ENCODE measurements at places on chromosomes 3 and 15.

DNA sequence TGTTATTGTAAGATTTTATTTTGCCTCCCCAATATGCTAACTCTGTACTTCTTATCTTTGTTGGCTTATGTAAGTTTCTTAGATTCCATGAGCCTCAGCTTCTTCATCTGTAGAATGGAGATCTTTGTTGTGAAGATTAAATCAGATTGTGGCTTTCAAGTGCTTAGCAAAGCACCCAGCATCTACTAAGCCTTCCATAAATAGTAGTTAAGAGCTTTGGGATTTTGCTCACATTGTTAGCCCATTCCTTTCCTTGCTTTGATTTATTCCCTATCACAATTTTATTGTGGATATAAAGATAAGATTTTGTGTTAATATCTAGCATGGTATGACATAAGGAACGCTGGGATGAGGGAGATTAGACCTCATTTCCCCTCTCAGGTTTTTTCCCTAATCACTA lies 501.4 kb downstream of the PYDC2 start:
- no peak overlapping the region for H3K4me3 ChIP-seq
- H3K27me3 ChIP-seq = no peaks in the 10 kb centered on the region
- H3K27ac ChIP-seq = no peak overlapping the region
- no peaks in the 10 kb centered on the region for H3K36me3 ChIP-seq
- peaks cover 12% of the 10 kb centered on the region for H3K4me1 ChIP-seq

DNA sequence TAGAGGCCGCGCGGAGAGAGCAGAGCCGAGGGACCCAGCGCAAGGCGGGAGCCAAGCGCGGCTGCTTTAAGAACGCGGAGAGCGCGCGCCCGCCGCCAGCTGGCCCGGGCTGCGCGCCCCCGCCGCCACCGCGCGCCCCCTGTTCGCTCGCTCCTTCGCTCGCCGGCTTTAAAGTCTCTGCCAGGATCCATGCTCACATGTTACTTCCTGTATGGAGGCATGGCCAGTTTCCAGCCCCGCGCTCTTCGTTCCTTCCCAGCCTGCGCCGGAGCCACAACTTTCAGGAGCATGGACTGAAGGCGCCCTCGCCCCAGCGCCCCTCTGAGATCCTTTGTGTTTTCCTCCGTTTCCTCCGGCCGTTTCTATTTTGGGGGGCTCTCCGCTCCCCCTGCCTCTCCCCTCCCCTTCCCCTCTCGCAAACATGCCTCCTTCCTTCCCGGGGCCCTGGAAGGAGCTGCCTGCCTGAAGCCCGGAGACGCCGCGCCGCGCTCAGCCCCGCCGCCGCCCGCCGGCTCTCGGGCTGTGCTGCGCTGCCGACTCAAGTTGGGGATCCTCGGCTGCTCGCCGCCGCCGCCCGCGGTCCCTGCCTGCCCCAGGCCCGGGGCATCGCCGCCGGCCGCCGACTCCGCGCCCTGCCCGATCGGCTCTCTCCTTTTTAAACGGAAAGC lies at the start of gene PTPRG:
TSS of gene PTPRG (plus strand) at position 198 of the 668 bp plus-strand sequence. CDS start 717 bp downstream, outside the sequence.
- no peaks in the 10 kb centered on the region for H3K27me3 ChIP-seq
- peaks cover 13% of the 10 kb centered on the region for H3K4me1 ChIP-seq
- no peaks in the 10 kb centered on the region for H3K36me3 ChIP-seq
- peak; percentile 83 for DNase-seq
- H3K27ac ChIP-seq = peak within 1 kb of the TSS; percentile 92
- H3K4me3 ChIP-seq = peak within 1 kb of the TSS; percentile 94

DNA sequence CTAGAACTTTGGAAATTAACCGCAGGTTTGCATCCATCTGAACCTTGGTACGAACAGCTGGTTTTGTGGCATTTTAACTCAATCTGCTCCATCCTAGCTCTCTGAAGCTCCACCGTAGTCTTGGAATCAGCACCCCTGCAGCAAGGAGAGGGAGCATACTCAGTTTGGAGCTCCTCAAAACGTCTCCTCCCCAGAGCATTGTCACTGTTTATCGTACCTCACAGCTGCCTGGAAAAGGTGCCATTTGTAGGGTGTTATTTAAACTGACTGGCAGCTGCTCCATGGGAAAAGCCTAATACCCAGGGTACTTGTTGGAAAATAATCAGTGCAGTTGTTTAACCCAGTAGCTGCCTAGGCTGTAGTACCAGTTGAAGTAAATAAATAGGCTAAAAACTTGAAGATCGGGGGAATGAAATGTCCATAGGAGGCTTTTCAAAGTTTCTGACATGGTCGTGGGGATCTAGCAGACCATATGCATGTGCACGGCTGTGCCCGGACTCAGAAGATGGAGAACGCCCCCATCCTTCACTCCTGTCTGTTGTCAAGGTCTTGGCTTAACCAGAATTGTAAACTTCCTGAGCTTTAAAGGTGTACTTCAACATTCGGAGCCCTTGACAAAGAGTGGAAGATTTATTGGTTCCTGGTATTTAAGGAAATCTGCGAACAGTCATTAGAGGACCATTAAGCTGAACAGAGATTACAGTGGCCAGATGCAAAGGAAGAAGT lies 43.9 kb downstream of the GHSR start:
- DNase-seq = no peak
- no peaks in the 10 kb centered on the region for H3K36me3 ChIP-seq
- H3K27ac ChIP-seq = no peak overlapping the region

DNA sequence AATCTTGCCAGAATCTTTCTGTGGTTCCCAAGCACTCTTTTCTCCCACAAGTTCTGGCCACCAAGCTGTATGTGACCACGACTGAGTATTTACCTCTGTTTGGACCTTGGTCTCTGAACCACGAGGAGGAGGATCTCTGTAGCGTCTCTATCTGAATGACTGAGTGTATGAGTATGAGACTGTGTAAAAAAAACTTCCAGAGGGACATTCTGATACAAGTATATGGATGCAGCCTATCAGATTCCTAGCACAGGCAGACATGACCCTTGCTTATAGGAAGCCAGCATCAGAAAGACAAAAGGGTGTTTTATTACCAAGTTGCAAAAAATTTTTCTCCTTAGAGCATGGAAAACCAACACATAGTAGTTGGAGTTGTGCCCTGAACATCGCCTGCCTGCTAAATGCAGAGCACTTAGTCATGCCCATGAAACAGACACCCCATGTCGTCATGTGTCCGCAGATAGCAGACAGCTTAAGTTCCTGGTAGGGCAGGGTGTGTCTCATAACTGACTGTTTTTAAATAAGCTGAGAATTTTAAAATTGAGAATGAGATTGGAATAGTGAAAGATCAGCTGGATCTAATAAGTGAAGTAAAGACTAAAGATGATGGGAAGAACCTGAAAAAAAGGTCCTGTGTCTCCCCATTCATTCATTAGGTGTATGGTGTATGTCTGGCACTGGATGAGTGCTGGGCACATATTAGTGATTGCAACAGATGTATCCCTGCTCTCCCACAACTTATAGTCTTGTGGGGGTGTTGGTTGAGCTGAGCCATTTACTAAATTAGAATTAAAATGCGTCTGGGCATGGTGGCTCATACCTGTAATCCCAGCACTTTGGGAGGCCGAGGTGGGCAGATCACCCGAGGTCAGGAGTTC lies 30.9 kb downstream of the DAG1 start:
- H3K36me3 ChIP-seq = no peaks in the 10 kb centered on the region
- H3K4me1 ChIP-seq = no peaks in the 10 kb centered on the region
- no peak overlapping the region for H3K4me3 ChIP-seq
- no peak overlapping the region for H3K27ac ChIP-seq
- DNase-seq = no peak

DNA sequence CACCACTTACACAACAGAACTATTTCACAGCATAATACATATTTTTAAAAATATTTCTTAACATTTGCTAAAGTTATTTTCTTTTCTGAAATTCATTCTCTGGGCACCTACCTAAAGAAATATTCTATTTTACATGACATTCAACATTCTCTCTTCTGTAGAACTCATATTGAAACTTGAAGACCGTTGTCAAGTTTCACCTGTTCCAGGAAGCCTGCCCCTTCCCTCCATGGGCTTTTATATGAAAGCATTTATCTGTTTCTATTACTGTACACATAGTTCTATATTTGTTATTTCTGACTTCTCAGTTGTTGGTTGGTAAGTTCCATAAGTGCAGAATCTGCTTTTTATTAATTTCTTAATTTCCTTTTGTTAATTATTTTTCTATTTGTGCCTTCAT lies 204.3 kb upstream of the ALCAM start:
- no peak for DNase-seq
- no peak overlapping the region for H3K27ac ChIP-seq
- H3K27me3 ChIP-seq = no peaks in the 10 kb centered on the region

DNA sequence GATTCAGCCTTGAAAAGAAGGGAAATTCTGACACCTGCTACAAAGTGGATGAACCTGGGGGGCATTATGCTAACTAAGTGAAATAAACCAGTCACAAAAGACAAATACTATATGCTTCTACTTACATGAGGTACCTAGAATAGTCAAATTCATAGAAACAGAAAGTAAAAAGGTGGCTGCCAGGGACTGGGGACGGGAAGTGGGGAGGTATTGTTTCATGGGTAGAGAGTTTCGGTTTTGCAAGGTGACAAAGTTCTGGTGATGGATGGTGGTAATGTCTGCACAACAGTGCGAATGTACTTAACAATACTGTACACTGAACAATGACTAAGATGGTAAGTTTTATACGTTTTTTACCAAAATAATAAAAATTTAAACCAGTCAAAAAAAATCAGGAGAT lies 4.8 kb downstream of the IDH2 start:
- no peaks in the 10 kb centered on the region for H3K36me3 ChIP-seq
- no peak overlapping the region for H3K27ac ChIP-seq
- H3K4me1 ChIP-seq = peaks cover 5% of the 10 kb centered on the region
- no peak for DNase-seq

DNA sequence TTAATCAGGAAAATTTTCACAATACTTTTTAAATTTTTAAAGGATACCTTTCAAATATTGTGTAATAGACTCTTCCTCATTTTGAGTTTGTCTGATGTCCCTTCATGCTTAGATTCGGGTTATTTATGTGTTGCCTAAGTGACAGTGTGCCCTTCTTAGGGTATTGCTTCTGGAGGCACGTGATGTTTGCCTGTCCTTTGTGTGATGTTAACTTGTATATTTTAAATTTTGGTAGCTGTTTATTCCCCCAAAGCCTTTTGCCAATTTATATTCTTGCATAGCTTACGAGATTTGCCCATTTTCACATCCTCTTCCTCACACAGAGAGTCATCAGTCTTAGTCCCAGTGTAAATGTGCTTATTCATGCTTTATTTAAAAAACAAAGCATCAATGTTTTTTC lies 433.1 kb downstream of the EPHB1 start:
- no peak overlapping the region for H3K4me3 ChIP-seq
- no peak for DNase-seq
- no peaks in the 10 kb centered on the region for H3K27me3 ChIP-seq
- H3K27ac ChIP-seq = no peak overlapping the region
- no peaks in the 10 kb centered on the region for H3K36me3 ChIP-seq
- H3K4me1 ChIP-seq = peaks cover 3% of the 10 kb centered on the region

- no peak for DNase-seq
- H3K27ac ChIP-seq = no peak overlapping the region
- peaks cover 10% of the 10 kb centered on the region for H3K4me1 ChIP-seq
- peaks cover 18% of the 10 kb centered on the region for H3K27me3 ChIP-seq
Measured at GRCh38 chr15:89662893-89663626, 7.8 kb upstream of the KIF7 start.

DNA sequence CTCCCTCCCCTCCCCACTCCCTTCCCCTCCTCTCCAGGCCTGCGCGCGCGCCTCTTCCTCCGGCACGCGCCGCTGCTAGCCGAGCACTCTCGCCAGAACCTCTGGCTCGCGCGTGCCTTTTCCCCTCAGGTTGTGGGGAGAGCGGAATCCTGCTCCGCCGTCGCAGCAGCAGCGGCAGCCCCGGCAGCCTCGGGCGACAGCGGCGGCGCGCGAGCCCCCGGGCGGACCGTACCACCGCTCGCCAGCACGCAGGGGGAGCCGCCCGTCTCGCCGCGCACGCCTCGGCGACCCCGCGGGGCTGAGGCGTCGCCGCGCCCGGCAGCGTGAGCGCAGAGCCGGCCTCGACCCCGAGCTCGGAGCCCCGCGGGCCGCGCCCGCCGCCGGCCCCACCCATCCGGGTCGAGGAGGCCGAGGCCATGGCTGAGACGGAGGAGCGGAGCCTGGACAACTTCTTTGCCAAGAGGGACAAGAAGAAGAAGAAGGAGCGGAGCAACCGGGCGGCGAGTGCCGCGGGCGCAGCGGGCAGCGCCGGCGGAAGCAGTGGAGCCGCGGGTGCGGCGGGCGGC lies at the start of gene CDV3:
TSS of gene CDV3 (plus strand) at position 58 of the 566 bp plus-strand sequence. CDS start at position 417, 359 bp downstream.
- H3K27me3 ChIP-seq = no peaks in the 10 kb centered on the region
- H3K4me1 ChIP-seq = no peaks in the 10 kb centered on the region
- H3K36me3 ChIP-seq = peaks cover 33% of the 10 kb centered on the region
- DNase-seq = no peak
- peak within 1 kb of the TSS; percentile 86 for H3K4me3 ChIP-seq
- H3K27ac ChIP-seq = peak within 1 kb of the TSS; percentile 93

GRCh38 chr3:116191409-116191808 lies 253.9 kb downstream of the LSAMP start:
- H3K4me1 ChIP-seq = no peaks in the 10 kb centered on the region
- H3K27ac ChIP-seq = no peak overlapping the region
- H3K4me3 ChIP-seq = no peak overlapping the region
- no peaks in the 10 kb centered on the region for H3K27me3 ChIP-seq
- H3K36me3 ChIP-seq = no peaks in the 10 kb centered on the region

DNA sequence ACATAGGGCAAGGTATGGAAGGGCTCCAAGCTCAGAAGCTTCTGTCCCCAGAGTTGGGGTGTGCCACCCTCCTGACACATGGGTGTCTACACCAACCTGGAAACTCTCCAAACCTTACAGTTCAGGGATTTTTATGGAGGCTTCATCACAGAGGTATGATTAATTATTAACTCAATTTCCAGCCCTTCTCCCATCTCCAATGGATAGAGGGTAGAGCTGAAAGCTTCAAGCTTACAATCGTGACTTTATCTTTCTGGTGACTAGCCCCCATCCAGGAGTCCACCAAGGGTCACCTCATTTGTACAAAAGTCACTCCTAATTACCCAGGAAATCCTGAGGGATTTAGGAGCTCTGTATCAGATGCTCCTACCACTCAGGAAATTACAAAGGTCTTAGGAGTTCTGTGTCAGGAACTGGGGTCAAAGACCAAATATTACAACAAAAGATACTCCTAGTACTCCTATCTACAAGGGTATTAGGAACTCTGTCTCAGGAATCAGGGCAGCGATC lies 62.7 kb downstream of the TFDP2 start:
- H3K27ac ChIP-seq = no peak overlapping the region
- no peak overlapping the region for H3K4me3 ChIP-seq
- no peaks in the 10 kb centered on the region for H3K36me3 ChIP-seq
- H3K27me3 ChIP-seq = no peaks in the 10 kb centered on the region
- no peak for DNase-seq

DNA sequence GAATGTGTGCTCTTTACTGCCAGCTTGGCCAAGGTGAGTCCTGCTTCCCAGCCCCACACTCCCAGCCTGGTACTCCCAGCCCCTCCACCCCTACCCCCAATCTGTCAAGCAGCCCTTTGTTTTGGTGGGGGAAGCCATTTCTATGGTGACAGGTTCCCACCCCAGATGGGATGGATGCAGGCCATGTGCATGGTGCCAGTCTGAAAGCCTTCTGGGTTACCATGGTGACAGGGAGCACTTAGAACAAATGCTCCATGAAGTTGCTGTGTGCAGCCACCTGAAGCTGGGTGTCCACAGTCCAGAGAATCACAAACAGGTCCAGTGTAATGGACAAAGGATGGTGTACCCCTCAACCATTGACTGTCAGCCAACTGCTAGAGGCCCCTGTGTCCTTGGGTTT lies 19.1 kb upstream of the VILL start:
- H3K36me3 ChIP-seq = no peaks in the 10 kb centered on the region
- no peak overlapping the region for H3K27ac ChIP-seq
- no peak for DNase-seq
- H3K27me3 ChIP-seq = no peaks in the 10 kb centered on the region
- H3K4me3 ChIP-seq = no peak overlapping the region

- H3K27me3 ChIP-seq = no peaks in the 10 kb centered on the region
- H3K4me3 ChIP-seq = peak overlapping the region; percentile 73
- DNase-seq = peak; percentile 23
- peaks cover 12% of the 10 kb centered on the region for H3K4me1 ChIP-seq
- H3K27ac ChIP-seq = peak overlapping the region; percentile 88
Measured at GRCh38 chr3:141487521-141488252, 860 bp downstream of the RASA2 start.
